Activated naive CD4-positive, alpha-beta T cell (primary cell): ENCODE measurements at places on chromosomes 4 and X.

DNA sequence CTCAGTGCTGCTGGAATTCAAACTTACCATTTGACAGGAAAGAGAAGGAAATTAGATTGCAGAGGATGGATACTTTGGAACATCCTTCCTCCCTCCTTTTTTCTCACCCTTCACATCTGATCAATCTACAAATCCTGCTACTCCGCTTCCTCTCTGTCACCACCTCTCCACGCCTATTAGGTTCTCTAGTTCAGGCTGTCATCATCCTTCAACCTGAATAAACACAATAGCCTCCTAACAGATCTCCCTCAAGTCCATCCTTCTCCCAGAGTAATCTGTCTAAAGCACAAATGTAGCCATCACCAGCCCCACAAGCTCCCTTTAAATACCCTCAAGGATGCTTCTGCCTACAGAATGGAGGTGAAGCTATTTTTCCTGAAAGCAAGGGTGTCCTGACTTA, 20.0 kb upstream of the SLAIN2 start:
- no peak for DNase-seq

DNA sequence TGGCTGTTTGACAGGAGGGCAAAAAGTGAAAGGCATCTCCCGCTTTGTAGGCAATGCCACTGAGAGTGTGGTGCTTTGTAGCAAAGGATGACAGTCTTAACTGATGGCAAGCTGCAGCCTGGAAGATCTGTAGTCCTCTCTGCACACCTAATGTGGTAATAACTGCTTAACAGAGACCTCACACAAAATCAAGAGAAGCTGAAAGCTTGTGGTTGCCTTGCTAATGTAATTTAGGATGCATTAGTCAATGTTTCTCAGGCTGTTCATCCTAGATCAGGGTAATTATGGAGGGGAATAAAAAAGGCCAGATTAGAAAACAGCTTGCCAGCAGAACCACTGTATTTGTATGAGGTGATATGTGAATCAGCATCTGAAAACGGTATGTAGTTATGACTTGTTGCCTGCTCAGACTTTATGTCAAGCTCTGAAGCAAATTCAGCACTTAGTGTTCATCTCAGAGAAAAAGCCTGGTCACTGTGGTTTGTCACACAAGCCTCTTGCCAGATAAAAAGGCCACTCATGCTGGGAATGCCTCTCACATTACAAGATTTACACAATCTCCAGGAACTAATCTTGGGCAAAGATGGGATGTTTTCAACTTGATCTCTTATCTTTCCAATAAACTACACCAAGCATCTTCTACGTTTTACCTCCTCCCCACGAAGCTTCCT, 130.8 kb downstream of the ENOX2 start:
- DNase-seq, result no peak

DNA sequence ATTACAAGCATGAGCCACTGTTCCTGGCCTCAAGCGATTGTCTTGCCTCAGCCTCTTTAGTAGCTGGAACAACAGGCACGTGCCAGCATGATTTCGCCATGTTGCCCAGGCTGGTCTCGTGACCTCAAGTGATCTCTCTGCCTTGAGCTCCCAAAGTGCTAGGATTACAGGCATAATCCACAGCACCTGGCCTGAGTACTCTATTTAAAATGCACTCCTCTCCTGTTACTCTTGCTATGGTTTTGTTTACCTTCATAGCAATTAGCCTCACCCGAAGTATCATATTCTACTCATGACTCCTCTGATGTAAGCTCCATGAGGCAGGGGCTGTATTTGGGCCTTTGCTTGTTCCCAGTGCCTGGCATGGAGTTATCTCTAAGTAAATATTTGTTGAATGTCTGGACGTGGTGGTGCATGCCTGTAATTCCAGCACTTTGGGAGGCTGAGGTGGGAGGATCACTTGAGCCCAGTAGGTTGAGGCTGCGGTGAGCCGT, 92.5 kb upstream of the SLC34A2 start:
- DNase-seq, result no peak

GRCh38 chr4:157170321-157170720, 50.2 kb upstream of the GRIA2 start:
- DNase-seq, result no peak

DNA sequence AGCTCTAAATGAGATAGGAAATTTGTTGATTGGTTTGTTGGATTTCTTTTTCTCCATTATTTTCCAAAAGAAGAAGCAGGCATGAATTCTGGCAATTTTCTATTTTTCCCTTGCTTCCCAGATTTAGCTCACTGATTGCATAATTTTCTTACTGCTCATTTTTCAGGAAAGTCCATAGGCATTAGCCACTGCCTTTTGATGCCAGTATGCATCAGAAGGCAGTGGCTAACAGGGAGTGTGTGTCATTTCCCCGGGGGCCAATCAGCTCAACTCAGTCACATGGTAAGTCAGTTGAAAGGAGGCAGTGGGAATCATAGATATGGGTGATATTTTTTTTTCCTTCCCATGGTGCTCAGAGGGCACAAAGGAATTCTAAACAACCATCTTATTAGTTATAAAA, 156.7 kb downstream of the TRIML1 start:
- no peak for DNase-seq

DNA sequence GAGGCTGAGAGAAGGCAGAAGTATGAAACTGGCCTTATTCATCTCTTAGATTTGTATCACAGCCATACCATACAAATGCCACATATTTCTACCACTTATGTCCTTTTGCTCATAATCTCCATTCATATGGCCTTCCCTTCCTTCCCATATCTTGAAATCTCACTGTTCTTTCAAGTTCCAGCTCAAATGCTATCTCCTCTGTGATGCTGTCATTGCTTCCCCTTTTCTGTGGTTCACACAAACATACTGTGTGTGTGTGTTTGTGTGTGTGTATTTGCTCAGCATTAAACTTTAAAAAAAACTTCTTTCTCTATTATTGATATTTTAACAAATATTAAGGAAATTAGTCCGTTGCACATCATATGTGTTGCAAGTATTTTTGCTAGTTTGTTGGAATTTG, 26.7 kb downstream of the PHKA1 start:
- DNase-seq, result no peak

- no peak for DNase-seq
These were observed 4.5 kb upstream of the PDGFC start for GRCh38 chr4:156976147-156976546.

DNA sequence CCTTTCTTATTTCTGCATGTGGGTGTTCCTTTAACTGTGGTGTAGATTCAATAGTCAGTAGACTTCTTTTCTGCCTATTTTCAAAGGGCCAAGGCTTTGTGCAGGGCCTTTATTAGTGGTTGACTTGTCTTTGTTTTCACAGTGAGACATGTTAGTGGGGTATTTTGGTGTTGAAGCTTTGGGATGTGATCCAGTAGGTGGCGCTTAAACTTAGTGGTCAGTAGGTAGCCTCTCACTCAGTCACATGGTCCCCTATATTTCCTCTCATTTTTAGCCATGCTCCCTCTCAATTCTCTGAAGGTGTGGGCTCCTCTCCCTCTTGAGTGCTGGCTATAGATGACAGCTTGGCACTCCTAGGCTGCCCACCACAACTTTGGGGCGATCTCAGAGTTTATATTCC, 23.4 kb upstream of the SLC10A7 start:
- no peak for DNase-seq

- DNase-seq, result no peak
These were observed 850.2 kb upstream of the SLIT2 start for GRCh38 chr4:19401301-19402080.

DNA sequence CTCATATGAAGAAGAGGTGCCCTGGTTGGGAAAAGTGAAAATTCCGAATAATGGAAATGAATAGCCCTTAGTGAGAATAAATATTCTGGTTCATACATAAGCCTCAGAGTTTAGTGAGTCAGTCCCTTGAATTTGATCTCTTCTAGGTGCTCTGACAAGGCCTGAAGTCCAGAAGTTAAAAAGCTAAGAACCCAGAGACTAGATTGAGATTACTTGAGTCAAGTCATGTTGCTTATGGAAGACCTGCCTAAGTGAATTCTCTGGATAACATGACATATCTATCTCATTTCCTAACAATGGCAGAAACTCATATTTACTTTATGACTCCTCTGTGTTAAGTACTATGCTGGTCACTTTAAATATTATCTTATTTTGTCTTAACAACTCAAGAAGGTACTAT, 10.5 kb upstream of the PRSS48 start:
- no peak for DNase-seq

- no peak for DNase-seq
These were observed 97.4 kb downstream of the SHOX start for GRCh38 chrX:727738-728621.

- DNase-seq, result no peak
These were observed 53.0 kb upstream of the NKX1-1 start for GRCh38 chr4:1459081-1459721.

GRCh38 chr4:140153718-140154571, at the start of gene MAML3:
Gene MAML3, minus strand, starts transcription at chr4:140154184. Its CDS starts 857 bp downstream, at chr4:140153327.
- DNase-seq, result peak; percentile 79

DNA sequence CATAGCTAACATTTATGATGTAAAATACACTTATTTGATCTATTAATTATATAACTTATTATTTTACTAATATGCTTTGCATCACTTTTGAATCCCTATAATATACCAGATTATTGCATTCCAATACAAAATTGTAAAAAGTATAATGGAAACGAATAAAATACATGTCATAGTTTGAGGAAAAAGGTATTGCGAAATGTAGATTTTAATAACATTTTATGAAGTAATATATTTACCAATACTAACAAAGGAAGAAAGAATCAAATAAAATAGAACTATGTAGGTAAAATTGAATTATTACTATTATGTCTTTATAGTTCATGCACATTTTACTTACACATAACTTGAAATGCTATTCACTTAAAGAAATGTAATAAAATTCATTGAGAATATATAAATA, 1300.2 kb downstream of the ADGRL3 start:
- DNase-seq, result no peak

- DNase-seq, result no peak
These were observed 11.5 kb downstream of the XIAP start for GRCh38 chrX:123871309-123871708.
